ENCODE measurements at places on chromosomes 2 and 18.

GRCh38 chr2:134792186-134792585 lies 46.2 kb upstream of the ACMSD start:
- DNase-seq = no peak

GRCh38 chr18:21680161-21680560 lies 24.4 kb downstream of the ABHD3 start:
- no peak for DNase-seq

DNA sequence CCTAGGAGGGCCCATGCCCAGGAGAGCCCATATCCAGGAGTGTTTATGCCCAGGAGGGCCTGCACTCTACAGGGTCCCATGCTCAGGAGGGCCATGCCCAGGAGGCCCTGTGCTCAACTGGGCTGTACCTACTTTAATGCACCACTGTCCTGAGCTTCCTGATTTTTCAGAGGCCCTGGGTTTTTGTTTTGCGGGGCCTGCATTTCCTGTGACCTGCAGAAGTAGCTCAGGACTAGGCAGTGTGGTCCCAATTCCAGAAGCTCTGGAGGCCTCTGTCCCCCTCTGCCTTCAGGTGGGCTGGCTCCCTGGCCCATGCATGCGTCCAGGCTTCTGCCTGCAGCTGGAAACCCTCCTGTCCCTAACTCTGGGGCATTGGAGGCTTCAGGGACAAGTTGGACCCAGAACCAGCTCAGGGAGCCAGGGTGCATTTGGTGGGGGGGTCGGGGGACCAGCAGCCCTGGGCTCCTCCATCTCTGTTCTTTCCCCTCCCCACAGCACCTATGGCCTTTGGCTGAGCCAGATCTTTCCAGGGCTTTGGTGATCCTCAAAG lies 10.8 kb downstream of the GPR35 start:
- no peak for DNase-seq

DNA sequence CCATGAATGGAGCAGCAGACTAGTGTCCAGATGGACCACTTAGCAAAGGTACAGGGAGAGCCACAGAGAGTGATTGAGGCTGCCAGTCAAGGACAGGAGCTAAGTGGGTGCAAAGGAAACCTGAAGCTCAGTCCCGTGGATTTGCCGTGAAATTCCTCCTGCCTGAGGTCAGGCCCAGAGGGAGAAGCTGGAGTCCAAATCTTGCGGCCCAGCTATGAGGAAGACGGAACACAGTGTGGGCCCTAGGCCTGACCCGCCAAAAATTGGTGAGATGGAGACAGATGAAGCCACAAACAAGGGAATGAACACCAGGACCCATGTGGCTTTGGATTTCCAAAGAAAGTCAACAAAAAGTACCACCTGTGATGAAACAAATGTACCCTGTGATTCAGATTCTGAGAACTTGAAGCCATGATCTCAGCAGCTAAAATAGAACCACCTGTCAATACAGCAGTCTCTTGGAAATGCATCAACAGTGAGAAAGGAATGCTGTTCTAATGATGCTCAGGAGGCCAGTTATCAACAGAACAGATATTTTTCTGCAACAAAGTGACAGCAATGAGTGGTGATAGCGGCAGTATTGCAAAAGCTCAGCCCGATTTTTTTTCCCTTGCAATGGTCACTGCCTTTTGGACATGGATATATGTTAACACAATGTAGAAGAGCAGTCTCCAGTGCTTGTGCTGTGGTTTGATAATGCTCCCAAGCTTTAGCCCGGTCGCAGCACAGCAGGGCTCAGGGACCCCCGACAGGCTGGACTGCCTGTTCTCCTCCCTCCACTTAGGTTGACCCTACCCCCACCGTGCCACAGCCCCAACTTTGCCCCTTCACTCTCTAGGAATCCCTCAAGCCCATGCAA lies 10.7 kb downstream of the COL6A3 start:
- DNase-seq = no peak

DNA sequence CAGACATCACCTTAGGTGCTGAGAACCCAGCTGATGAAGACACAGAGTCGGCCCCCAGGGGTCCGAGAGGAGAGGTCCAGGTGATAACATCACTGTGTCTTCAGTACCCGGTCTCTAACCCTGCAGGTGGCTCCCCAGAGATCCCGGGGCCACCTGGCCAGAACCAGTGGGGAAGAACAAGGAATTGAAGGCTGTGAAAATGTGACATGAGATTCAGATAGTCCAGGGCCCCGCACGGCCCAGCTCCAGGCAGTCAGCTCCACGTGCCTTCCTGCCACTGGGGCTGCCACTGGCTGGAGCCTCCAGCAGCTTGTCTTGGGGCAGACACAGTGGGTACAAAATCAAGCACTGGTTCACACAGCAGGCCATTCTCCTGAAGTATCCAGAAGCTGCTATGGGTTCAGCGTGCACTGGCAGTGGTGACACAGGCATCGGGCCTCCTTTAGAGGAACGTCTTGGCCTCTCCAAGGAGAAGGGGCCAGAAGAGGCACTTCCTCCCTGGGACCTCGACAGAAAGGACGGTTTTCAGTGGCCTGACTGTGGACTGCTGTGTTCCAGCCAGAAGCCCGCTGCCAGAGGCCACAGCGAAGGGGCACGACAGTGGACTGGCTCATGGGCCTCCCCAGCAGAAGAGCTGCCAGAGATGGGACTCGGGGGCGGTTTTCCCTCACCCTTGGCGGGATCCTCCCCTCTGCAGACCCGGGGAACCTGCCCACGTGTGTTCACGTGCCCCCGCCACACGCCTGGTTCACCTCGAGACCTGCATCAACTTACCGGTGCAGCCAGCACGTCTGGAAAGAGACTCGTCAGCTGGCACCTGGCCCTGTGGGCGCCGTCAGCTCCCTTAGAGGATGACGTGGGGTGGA lies 150.4 kb downstream of the HDAC4 start:
- no peak for DNase-seq

GRCh38 chr2:16351541-16351940 lies 314.1 kb downstream of the CYRIA start:
- no peak for DNase-seq

All from stimulated activated CD4-positive, alpha-beta T cell treated with anti-CD3 and anti-CD28 coated beads, Interleukin-4, amount 100 ng/mL, for 1 hour (primary cell).